Activated naive CD4-positive, alpha-beta T cell (primary cell): ENCODE measurements at places on chromosomes 2 and 18.

GRCh38 chr18:55139836-55140235, 180.6 kb upstream of the CCDC68 start:
- no peak for DNase-seq

- DNase-seq, result no peak
Observed at GRCh38 chr2:40032650-40033319, 253.7 kb upstream of the THUMPD2 start.

DNA sequence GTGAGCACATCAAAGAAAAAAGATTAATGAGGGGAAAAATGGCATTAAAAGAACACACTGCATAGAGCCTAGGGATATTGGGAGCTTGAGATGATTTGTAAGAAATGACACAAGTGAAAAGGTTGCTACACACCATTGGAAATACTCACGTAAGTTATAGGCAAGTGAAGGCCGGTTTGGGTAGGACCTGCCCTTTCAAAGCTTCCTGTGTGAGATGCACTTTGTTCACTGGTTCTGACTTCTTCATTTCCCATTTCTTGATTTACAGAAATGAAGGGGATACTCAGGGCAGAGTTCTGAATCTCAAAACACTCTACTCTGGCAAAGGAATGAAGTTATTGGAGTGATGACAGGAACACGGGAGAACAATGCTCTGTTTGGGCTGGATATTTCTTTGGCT, at the start of gene IL18RAP:
TSS of gene IL18RAP (plus strand) at position 251 of the 400 bp plus-strand sequence. CDS start at position 369, 118 bp downstream.
- no peak for DNase-seq

GRCh38 chr2:30224151-30224550, 7.2 kb upstream of the LBH start:
- DNase-seq, result no peak

GRCh38 chr18:59628995-59629394, 68.2 kb downstream of the CCBE1 start:
- no peak for DNase-seq

- DNase-seq, result no peak
Observed at GRCh38 chr18:58633874-58634273, 5.0 kb upstream of the ALPK2 start.

GRCh38 chr18:74547860-74548259, 13.6 kb downstream of the CNDP1 start:
- no peak for DNase-seq
